Hematopoietic multipotent progenitor cell treated with erythropoietin and hydrocortisone succinate and interleukin-3 and kit ligand, for 6 days (in vitro differentiated cells): ENCODE measurements at places on chromosomes 3 and 15.

- no peak for DNase-seq
Observed at GRCh38 chr3:66473181-66473580, 27.6 kb downstream of the LRIG1 start.

- DNase-seq = no peak
Observed at GRCh38 chr15:91342097-91342496, 242.0 kb downstream of the SV2B start.

GRCh38 chr3:71117572-71118247, 465.8 kb downstream of the FOXP1 start:
- DNase-seq = no peak

DNA sequence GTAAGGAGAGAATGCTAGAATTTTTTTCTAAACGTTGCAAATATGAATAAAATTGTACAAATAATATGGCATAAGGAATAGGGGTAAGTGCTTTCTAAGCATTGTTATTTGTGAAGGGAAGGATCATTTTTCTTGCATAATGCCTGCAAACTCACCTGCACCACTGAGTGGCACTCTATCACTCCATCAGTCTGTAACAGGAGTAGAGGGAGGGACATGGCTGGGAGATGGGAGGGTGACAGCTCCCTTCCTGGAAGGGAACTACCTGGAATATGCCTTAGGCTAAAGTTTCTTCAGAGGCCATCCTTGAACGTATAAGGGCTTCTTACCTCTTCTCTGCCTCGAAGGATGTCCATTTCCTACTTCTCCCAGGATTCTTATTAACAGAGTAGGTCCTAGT, 3.0 kb downstream of the NAALADL2 start:
- DNase-seq = peak; percentile 5

- DNase-seq = no peak
Observed at GRCh38 chr3:108940166-108940565, 13.5 kb downstream of the GUCA1C start.

- DNase-seq = no peak
Observed at GRCh38 chr15:99502182-99502581, 63.6 kb upstream of the MEF2A start.

DNA sequence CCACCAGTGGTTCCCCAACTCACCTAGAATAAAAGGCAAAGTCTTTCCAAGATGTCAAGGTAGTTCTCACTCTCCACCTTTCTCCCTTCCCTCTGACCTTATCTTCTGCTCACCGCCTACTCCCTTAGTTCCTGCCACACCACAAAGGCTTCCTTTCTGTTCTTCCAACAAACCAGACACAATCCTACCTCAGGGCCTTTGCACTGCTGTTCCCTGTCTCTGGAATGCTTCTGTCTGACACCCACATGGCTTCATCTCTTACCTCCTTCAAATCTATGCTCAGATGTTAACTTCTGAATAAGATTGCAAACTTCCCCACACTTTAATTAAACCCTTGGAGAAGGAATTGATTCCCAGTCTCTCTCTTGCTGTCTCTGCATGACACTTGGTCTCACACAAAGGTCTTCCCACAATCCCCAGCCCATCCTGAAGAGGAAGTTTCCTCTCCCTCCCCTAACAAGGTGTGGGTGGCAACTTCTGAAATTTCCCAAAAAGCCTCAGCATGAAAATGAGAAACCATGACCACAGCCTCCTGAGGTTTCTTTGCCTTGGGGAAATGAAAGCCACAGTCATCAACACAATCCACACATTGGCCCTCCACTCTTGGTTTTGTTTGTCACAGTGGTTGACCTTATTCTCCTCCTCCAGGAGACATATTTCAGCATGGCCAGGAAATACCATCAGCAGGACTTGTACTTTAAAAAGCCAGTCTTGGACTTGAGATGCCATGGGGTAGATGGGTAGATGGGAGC, 3.0 kb upstream of the RYK start:
- no peak for DNase-seq

DNA sequence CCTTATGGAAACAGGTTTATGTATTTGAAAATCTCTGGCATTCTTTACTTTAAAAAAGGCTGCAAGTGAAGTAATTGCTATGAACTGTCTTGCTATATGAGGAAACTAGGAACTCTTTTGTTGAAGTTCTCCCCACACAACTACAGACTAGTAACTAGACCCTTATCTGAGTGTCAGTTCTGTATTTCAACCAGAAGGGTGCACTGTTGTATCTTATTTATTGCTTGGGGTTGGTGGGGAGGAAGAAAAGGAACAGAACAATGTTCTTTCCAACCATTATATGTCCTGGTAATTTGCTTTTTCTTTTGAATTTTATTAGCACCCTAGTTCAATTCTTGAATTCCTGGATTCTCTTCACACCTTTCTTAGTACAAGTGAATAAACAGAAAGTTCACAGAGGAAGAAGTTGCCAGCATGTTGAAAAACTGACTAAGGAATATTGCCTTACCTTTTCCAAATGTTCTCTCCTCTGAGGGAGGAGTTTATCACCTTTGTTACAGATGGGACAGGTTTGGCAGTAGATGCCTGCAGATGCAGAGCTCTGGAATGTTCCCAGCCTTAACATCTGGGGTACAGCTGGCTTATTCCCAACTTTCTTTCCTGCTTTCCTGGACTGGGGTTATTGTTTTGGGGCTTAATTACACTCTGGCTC, 162.4 kb upstream of the CFAP20DC start:
- peak; percentile 77 for DNase-seq

GRCh38 chr15:80473286-80474223, 69.4 kb downstream of the ARNT2 start:
- DNase-seq = no peak

DNA sequence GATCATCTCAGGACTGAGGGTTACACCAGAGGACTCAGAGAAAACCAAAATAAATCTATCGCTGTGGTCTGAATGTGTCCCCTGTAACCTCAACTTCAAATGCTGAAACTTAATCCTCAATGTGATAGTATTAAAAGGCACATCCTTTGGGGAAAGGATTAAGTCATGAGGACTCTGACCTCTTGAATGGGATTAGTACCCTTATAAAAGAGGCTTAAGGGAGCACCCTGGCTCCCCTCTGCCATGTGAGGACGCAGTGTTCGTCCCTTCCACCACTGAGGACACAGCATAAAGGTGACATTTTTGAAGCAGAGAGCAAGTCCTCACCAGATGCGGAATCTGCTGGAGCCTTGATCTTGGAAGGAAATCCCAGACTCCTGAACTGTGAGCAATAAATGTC, 39.5 kb downstream of the SRPRB start:
- DNase-seq = no peak

- no peak for DNase-seq
Observed at GRCh38 chr15:64051407-64052259, 5.3 kb upstream of the DAPK2 start.

GRCh38 chr15:88225461-88225860, 31.1 kb downstream of the NTRK3 start:
- DNase-seq = peak; percentile 76

- no peak for DNase-seq
Observed at GRCh38 chr3:186418671-186419145, 56.7 kb upstream of the DGKG start.

DNA sequence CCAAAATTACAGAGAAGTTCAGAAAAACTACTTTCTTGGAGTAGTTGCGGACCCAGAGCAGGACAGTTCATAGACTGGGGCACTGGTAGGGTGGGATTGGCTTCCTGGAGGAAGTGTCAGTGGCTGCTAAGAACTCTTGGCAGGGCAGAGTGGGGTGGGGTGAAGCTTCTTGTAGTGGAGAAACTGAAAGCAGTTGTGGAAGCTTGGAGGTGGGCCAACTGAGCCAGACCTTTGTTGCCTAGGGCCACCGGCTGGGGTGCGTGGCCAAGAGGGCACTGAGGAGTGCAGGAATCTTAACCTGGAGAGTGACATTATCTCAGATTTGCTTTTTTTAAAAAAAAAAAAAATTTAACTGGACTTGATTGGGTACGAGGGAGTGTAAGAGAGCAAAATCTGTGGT, 3.1 kb downstream of the KAT2B start:
- peak; percentile 90 for DNase-seq

DNA sequence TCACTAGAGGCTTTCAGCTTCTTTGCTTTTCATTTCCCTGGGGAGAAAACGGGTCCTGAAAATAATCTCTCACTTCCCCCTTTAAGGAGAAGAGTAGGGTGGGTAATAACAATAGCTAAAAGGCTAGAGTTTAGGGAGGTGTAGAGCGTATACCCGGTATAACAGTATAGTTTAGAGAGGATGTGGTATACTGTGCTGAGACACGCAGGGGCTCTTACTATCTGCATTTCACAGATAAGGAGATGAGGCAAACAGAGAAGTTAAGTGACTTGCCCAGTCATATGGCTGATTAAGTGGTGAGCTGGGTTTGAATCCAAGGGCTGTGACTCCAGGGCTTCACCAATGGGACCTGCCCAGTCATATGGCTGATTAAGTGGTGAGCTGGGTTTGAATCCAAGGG, 15.0 kb upstream of the KCNMB3 start:
- DNase-seq = peak; percentile 91

- no peak for DNase-seq
Observed at GRCh38 chr3:56667973-56668579, 15.0 kb downstream of the TASOR start.

GRCh38 chr3:28916713-28917499, 364.0 kb upstream of the RBMS3 start:
- DNase-seq = peak; percentile 25

DNA sequence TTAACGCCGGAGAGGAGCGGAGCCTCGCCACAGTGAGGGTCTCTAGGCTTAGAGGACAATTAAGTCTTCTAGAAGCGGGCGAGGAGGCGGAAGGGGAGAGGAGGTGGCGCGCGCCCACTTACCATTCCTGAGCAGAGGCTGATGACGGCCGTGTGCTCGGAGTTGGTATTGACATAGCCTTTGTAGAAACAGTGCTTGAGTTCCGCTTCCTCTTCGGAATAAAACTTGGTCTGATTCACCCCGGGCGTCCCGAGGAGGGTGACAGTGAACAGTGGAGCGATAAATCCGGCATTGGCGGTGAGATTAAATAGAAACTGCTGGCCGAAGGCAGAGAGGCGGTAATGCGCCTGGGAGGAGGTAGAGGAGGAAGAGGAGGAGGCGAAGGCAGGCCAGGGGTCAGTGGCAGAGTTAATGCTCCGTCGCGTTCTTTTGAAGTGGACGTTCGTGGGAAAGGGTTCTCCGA, 1.3 kb downstream of the ADAMTS9 start:
- DNase-seq = peak; percentile 27

DNA sequence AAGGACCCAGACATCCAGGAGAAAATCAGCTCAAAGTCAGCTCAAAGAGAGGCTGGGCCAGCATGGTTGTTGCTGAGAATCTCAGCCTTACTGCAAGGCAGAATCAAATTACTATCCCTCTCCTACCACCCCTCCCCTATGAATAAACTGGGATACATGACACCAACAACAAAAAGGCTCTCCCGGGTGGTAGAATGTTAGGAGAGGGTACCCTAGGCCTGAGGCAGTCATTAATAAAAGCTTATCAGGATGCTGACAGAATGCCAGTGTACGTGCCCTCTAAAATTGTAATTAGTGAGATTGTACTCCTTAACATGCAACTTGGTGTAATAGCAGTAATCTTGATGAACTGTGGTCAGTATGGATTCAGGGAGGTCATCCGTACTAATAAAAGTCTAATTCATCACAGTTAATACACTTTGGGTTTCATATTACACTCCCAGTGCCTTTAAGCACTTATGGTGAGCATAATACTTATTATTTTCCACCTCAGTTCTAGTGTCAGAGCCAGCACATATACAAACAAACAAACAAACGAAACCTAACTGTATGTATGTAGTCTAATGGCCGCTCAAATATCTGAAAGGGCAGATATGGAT, 76.5 kb downstream of the B3GALNT1 start:
- no peak for DNase-seq

DNA sequence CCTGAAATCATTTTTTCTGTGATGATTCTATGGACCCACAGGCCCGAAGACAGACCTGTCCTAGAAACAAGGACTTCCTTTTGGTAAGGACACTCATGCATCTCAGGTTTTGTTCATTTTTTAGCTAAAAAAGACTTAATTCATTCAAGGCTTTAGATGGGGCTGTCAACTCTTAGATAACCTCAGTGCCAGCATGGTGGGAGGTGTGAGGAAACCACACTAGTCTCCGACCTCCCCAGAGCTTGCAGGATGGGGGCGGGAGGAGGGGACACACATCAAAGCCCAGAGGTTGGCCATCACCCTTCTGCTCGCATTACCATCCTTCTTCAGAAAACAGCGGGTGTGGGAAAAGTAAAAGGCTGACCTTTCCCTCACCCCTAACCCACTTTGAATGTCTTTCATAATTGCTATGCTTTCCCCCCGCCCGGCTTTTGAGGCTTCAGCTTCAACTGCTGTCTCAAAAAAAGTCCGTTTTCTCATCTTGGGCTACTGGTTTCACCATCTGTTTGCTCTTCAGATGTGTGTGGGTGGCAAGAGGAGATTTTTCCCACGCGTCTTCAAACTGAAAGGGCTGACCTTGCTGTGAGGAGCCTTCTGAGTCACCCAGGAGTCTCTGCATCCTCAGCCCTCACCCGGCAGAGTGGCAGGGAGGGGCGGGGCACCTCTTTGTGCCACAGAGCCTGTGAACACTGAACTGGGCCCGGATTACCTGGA, 27.6 kb upstream of the CXCR6 start:
- no peak for DNase-seq

DNA sequence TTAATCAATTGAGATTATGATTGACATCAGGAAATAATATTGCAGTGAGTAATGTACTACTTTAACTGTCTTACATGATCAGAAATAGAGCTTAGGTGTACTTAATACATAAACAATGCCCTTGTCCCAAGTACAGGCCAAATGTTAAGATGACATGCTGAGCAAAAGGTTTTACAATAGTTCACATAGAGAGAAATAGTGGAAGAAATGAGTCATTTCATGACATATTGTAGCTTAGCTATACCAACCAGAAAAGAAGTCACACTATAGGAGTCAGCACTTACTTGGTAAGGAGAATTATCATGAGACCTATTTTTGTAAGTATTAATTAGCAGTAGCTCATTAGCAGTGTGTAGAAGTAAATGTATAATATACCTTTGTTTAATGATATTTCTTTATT, 96.4 kb upstream of the NANOGP8 start:
- no peak for DNase-seq

GRCh38 chr15:98333251-98333650, 315.1 kb upstream of the IGF1R start:
- DNase-seq = no peak

GRCh38 chr3:140355481-140355880, 322.4 kb upstream of the TRIM42 start:
- DNase-seq = no peak

GRCh38 chr15:27414168-27414870, 443.3 kb downstream of the GABRG3 start:
- DNase-seq = no peak

GRCh38 chr3:50158530-50159146, 3.5 kb downstream of the SEMA3F start:
- DNase-seq = no peak

- DNase-seq = peak; percentile 63
Observed at GRCh38 chr3:63864008-63864964, 619 bp downstream of the ATXN7 start.

DNA sequence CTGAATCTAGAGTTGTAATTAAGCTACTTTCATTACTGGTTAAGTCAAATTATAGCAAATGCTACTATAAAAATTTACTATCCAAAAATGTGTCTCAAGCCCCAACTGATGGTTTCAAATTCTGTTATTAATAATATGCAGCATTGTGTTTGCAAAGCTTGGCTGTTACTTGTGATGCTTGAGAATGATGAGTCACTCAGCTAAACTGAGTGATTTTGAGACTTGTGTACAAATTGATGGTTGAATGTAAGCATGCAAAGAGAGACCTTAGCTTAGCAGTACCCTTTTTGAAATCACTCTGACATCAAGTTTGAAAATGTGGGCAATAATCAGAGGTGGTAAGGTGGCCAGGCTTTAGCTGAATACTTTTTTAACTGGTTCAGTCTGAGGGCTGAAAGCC, 27.6 kb downstream of the OPA1 start:
- DNase-seq = no peak

- no peak for DNase-seq
Observed at GRCh38 chr15:67072958-67073357, 7.6 kb downstream of the SMAD3 start.
